NCI-H1694 treated with DMSO at 0.1 percent for 48 hours (cell line): ENCODE measurements at places on chromosomes 2 and 18.

GRCh38 chr18:48819781-48820482 lies 130.8 kb downstream of the SMAD7 start:
- DNase-seq, result no peak

DNA sequence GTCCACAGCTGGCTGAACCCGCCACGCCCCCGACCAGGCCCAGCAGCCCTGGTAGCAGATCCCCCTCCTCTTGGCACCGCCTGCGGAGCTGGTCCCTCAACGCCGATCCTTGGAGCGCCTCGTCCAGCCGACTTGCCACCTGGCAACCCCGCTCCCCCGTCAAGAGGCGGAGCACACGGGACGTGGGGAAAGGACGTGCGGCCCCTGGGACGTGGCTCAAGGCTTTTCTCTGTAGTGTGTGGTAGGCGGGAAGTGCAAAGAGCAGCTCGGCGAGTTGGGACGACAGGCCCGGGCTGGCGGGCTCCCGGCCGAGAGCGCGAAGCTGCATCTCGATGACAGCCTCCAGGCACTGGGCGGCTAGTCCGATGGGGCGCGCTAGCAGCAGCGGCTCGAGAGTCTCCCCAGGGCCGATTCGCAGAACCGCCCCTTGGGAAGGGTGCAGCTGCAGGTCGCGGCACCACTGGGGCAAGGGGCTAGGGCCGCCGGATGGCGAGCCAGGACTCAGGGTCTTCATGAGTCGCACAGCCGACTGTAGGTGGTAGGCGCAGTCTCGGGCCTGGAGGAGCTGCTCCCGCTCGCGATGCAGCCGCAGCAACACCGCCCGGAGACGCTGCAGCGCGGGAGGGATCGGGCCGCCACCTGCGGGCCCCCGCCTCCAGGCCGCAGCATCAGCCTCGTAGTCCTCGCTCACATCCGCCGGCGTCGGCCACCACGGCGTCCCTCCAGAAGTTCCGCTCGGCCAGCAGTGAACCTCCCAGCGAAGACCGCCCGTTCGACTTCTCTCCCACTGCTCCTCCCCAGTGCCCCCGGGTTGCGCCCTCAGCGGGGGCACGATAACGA lies 617 bp downstream of the CCDC142 start:
- DNase-seq, result no peak

GRCh38 chr2:170163411-170164065 lies 14.4 kb upstream of the MYO3B start:
- no peak for DNase-seq

DNA sequence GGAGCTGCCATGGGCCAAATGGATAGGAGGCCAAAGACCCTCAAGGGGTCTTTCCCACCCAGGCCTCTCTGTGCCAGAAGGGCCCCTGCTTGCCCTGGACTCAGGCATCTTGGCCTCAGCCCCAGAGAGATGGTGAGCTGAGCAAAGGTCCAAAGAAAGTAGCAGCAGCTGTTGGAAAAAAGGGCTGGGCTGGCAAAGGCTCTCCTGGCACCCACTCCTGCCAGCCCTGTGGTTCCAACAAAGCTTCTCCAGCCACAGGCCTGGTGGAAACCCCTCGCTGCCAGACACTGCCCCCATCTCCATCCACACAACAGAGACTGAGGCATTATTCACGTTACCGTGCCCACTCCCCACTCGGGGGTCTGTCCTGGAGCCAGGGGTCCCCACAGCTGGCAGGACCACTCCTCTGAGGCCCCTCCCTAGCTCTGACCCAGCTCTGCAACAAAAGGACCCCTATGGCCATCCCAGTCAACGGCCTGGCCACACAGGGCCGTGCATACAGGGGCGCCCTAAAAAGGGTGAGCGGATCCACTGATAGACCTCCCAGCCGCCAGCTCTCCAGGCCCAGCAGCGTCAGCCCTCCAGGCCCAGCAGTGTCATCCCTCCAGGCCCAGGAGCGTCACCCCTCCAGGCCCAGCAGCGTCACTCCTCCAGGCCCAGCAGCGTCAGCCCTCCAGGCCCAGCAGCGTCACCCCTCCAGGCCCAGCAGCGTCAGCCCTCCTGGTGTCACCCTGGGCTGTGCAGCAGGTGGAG lies 10.1 kb downstream of the BIN1 start:
- DNase-seq, result no peak

DNA sequence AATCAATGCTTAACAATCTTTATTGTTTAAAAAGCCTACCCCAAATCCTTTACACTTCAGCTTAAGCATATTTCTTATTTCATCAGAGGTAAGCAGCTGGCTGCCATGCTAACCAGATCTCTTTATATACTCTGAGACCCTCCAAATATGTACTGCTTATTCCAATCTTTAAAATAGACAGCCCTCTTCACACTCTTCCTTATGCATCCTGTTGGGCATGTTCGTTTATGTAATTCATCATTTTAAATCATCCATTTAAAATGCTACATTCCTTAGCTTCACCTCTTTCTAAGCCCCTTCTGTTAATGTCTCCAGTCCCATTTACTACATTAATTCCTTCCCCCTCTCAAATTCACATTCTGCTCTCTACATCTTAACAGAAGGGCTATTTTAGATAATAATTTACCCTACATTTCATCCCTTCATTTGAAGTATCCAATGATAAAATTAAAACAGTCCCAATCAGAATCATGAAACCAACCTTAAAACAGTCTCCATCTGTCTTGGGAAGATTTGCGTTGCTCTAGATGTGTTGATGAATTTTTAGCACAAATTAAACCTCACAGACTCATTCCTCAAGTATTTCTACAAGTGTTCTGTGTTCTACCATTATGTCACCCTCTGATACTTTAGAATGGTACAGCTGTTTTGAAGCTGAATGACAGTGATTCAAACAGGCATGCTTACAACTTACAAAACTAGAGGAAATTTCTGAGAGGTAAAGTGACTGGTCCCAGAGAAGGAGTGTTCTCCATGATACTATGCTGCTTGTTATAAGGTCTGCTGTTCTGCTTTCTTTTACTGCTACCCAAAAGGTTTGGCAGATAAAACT lies 59.1 kb downstream of the ZNF385B start:
- DNase-seq, result no peak

DNA sequence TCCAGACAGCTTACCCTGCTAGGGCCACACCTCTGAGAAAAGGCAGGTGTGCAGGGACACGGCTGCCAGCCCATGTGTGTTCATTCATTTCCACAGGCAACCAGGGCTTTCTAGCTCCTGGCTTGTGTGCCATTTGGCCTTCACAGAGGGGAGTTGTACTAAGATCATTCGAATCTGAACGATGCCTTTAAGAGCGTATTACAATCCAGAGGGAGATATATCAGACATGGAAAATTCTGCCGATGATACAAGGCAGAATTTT lies 64.2 kb upstream of the OTOF start:
- DNase-seq, result no peak

GRCh38 chr18:63131959-63132818 lies 187.4 kb downstream of the BCL2 start:
- DNase-seq, result no peak

GRCh38 chr2:203824057-203824456 lies 43.5 kb upstream of the CTLA4 start:
- no peak for DNase-seq

GRCh38 chr2:97654309-97654708 lies 8.4 kb downstream of the COX5B start:
- no peak for DNase-seq

- DNase-seq, result no peak
These were observed 71.7 kb upstream of the TPO start for GRCh38 chr2:1341404-1342120.

DNA sequence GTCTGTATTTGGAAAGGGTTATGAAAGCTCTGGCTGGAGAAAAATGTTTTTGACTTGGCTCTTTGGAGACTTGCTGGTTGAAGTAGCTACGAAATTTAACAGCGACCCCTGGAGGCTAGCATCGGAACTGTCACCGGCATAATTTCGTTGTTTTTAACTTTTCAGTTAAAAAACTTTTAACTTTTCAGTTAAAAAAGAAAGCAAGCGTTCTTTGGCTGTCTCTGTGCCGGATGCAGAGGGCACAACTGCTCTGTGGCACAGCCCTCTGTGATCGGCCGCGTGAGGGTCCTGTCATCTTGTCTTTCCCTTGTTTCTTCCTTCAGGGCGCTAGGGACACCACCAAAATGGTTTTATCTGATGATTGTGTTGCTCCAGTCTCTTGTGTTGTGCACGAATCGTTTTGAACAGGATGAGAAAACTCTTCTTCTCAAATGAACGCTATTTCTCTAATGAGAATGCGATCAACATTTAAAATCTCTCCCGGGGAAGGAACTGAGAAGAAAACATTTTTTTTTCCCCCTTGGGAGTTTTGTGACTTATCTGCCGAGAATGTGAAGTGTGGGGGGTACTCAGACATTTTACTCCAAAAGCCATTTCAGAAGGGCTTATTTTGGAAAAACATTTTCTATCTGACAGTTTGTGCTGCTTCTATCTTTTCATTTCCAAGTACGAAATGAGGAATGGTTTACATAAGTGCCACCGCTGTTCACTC lies 57.1 kb downstream of the ADCYAP1 start:
- peak; percentile 2 for DNase-seq

GRCh38 chr18:3392467-3392855 lies 57.5 kb upstream of the TGIF1 start:
- no peak for DNase-seq

DNA sequence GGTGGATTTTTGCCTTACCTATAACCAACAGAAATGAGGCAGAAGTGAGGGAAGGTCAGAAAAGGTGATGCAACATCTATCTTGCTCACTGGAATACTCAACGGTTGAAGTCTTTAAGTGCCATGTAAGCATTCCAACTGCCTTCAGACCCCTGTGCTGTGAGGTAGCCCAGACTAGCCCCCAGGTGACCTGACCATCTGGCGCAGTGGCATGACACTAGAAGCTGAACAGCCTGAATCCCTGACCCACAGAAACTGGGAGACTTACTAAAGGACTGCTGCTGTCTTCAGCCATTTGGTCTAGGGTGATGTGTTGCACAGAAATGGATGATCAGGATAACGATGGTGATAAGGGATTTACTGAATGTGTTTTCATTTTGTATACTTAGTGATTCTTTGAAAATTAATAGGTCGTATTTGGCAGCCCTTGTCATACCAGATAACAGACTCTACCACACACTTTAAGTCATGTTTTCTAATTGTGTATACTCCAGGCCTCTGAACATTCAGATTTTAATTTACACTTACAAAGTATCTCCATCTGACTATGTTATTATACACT lies 161.5 kb downstream of the STK39 start:
- DNase-seq, result no peak

GRCh38 chr2:202608142-202608852 lies 26.5 kb upstream of the FAM117B start:
- no peak for DNase-seq

- no peak for DNase-seq
These were observed 265.4 kb downstream of the NUP35 start for GRCh38 chr2:183389546-183390080.

DNA sequence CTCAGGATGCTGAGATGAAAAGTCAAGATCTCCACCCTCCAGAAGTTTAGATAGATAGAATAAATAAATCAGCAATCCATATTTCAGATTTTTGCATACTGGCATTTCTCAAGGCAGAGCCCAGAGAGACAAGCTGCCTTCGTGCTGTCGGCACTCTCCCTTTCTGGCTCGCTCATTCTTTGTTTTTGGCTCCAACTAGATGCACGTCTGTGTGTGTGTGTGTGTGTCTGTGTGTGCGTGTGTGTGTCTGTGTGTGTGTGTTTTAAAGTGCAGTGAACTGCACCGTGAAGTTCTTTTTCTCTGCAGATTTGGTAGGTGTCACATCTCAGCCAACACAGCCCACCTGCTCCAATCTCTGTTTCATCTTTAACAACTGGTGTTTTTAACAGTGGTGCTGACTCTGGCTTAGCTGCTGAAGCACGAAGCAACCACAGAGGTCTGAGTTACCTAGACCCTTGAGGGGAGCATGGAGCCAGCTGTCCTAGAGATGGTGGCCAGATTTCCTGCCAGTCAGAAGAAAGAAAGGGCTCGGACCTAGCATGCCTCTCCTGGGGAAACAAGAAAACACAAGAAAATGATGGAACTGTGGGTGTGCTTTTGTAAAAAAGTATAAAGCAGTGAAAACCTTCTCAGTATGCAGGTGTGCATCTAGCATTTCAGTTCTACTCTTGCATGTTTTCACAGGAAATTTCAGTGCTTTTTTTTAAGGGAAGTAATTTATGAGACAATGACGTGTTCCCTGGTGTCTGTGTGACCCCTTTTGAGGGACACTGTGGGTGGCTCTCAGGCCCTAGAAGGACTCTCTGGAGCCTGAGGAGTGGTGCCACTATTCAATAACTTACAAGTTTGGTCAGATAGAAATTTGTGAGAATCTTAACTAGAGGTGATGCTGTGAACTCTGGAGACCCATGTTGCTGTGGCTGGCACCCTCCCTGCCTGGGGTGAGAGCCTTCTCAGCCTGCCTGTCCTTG lies 364.3 kb downstream of the RNF144A start:
- DNase-seq, result peak; percentile 14

DNA sequence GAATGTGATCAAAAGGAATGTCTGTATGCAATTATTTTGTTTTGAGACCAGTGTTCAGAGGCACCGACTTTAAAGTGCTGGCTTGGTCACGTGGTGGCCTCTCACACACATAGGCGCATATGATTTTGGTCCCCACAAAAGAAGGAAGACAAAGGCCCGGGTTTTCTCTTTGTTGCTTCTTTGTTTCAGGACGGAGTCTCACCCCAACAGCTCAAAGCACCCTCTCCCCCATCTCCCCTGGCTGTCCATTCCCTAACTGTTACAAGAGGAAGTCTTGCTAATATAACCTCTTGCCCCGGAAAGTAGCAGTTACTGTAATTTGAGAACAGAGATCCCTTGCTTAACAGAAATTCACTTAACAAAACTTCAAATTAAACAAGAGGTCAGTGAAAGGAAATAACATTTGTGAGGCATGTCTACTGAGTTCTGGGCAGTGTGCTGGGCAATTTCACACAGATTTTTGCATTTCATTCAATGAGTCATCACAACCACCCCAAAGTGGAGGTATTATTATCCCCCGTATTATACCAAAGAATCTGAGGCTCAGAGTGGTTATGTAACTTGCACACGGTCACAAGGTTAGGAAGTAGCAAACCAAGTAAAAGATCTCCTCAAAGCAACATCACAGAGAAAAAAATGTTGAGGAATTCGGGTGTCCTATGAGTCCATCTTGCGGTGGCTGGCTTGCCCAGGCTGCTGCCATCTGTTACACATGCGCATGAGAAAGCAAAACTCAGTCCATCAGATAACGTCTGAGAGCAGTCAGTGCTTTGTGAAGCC lies 75.8 kb downstream of the SDC1 start:
- no peak for DNase-seq

GRCh38 chr2:19409046-19409445 lies 50.6 kb upstream of the OSR1 start:
- DNase-seq, result no peak

DNA sequence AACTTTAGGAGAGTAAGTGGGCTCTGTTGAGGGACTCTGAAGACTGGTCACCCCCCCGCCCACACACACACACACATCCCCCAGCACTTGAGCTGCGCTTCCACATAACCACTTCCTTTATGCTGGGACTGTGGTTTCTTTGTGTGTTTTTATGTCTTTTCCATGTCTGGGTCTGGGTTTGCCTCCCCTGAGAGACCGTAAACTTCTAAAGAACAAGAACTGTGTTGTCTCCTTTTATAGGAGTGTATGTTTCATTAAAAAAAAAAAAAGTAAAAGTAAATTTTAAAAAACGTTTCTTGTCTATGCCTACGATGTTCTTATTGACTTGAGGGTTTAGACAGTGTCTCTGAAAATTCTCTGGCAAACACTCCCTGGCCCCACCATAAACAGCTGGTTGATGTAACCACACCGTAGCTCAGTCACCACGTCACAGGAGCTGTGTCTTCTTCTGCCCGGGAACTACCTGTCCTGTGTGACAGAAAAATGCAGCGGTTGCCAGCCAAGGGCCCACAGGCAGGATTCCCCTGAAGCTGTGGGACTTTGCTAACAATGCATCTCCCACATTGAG lies 68.0 kb downstream of the KLHL29 start:
- peak; percentile 9 for DNase-seq
